ENCODE measurements at places on chromosomes 2 and 18.

DNA sequence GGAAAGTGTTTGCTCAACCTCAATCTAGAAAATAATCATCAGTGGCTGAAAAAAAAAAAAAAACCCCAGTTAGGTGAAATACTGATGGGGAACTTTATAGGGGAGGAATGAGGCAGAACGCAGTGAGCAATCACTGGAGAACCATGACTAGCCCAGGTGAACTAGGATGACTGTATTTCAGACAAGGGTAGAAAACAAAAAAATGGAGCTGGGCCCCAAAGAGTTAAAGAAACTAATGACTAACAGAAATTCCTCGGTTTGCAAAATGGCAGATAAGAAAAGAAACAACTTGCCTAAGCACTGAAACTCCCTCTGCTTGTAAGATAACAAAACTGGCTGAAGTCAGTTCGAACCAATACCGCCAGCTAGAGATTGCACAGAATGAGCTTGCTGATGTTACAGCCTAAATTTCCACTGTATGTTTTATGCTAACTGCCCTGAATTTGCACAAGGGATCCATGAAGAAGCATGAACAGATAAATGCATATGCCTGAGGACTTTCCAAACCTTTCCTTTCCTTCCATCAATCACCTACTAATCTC, 245.9 kb downstream of the METTL4 start:
- DNase-seq = no peak

DNA sequence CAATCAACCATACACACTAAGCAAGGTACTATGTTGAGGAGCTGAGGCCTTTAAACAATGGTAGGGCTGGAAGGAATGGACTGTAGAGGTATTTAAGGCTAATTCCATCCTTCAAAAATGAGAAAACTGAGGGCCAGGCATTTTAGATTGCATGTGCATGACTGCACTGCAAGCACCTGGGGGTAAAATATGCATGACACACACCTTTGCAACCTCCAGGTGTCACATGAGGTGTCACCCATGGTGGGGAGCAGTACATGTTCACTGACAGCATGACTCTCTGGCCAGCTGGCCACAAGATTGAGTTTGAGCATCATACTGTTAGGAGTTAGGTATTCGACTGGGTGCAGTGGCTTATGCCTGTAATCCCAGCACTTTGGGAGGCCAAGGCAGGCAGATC, 182.8 kb downstream of the ZBTB7C start:
- no peak for DNase-seq

GRCh38 chr2:231542136-231542535, 11.9 kb upstream of the NMUR1 start:
- DNase-seq = no peak

DNA sequence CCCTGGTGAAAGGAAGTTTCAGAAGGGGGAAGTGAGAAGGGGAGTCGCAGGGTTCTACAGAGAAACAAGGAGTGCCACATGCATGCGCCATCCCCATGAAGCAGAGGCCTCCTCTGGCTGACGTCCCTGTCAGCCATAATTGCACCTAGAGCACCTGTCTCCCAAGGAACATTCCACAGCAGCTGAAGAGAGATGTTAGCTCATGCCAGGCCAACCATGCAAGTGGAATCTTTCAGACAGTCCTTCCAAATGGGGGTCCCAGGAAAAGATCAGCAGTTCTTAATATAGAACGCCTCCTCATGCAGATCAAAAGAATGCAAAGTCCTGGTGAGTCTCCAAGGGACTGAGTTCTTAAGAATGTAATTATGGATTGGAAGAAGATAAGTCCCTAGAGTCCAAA, 29.6 kb downstream of the MRO start:
- no peak for DNase-seq

DNA sequence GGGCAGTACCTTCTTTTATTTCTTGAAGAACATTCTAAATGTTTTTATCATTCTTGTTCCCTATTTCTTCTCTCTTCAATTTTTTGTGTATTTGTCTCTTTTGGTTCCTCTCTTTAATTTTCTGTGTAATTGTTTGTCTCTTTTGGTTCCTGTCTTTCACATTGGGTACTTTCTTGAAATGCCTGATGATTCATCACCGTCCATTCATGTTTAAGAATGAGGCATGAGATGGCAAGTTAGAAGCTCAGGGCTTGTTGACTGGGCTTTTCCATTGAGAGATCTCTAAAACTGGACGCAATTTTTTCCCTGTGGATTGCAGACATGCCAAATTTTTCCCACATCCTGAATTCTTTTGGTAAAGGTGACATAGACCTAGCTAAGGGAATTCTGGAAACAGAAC, 33.7 kb upstream of the IL1R2 start:
- DNase-seq = no peak

- peak; percentile 8 for DNase-seq
These were observed 79.8 kb downstream of the DTNA start for GRCh38 chr18:34789768-34790344.

GRCh38 chr18:75052475-75052874, 156.5 kb downstream of the PTGR3 start:
- no peak for DNase-seq

DNA sequence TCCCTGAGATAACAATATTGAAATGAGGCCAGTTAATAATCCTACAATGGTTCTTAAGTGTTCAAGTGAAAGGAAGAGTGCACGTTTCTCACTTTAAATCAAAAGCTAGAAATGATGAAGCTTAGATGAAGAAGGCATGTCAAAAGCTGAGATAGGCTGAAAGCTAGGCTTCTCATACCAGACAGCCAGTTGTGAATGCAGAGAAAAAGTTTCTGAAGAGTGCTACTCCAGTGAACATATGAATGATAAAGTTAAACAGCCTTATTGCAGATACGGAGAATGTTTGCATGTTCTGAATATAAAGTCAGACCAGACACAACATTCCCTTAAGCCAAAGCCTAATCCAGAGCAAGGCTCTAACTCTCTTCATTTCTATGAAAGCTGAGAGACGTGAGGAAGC, 51.4 kb downstream of the EML4 start:
- no peak for DNase-seq

- no peak for DNase-seq
These were observed 66.5 kb downstream of the DPP4 start for GRCh38 chr2:162007447-162008040.

DNA sequence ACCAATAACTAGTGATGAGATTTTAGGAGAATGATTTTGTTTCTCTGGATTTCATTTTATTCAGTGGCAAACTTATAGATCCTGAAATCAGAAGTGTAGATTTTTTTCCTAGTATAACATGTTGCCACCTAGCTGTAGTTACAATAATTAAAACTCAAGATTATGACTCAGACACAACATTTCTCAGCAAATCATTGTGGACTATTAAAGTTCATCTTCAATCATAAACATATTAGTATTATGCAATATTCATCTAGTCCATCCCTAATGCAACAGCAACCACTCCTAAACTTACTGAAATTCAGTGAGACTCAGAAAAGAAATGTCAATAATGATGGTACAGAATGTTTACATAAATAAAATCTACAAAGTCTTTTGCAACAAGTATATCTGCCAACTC, 51.3 kb downstream of the USP34 start:
- DNase-seq = no peak
